ENCODE measurements at places on chromosomes 2 and 18.

- no peak for DNase-seq
Observed at GRCh38 chr2:150548527-150548926, 61.1 kb upstream of the RND3 start.

DNA sequence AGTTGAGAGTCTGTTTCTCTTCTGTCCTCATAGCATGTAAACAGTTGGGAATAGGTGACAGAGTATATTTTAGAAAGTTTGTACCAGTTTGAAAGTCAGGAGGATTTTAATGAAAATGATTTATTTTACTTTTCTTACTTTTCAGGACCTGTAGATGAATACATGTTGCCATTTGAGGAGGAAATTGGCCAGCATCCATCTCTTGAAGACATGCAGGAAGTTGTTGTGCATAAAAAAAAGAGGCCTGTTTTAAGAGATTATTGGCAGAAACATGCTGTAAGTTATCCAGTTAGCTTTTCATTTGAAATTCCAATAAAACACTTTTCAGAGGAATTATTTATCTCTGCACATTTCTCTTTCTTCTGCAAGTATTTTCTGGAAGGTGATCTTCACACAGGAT lies 81.1 kb downstream of the ACVR2A start:
- DNase-seq: no peak

GRCh38 chr2:237182422-237183123 lies 96.9 kb downstream of the COPS8 start:
- DNase-seq: no peak

DNA sequence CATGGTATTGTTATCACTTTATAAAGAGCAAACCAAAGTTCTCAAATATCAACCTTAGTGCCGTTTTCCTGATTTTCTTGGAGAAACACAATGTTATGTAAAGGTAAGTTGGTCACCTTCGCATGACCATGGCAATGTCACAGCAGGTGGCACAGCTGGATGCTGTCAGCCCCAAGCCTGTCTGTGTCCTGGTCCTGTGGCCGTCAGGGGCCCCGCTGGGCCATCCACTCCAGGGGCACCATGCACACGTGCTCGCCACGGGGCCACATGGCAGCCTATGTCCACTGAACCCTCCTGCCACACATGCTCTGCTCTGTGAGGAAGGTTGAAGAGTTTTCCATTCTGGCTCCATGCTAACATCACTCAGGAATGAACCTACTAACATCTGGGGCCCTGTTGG lies 85.9 kb downstream of the EIPR1 start:
- no peak for DNase-seq

GRCh38 chr2:109062145-109062858 lies 66.7 kb upstream of the SH3RF3 start:
- DNase-seq: no peak

GRCh38 chr2:195477996-195478382 lies 179.0 kb upstream of the SLC39A10 start:
- no peak for DNase-seq

DNA sequence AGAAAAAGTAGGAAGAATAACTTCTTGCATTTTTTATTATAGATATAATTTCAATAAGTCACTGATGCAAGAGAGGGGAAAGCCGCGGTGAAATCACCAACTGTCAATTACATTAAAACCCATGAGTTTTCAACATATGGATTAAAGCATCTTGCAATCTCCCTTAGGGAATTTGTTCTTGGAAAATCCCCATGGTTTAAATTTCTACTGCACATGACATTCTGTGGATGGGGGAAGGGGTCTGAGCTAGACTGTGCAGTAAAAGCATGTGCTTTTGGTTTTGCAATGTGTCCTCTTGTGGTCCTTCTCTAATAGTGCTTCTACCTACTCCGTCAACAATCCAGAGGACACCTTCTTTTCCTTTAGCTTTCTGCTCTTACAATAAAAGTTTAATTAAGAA lies 894.0 kb downstream of the DCDC2C start:
- DNase-seq: no peak

DNA sequence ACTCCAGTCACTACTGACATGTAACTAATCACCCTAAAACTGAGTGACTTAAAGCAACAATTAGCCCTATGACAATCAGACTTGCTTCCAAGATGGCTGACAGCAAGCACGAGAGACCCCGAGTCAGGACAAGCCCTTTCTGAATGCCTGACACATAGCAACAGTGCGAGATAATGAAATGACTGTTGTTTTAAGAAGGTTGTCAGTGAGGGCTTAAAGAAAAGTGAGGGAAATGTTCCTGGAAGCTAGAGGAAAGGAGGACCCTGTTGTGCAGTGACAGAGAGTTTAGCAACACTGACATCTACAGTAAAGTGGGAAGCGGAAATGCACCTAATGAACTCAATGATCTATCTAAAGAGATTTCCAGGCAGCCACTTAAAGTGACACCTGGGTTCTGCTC lies 163.1 kb downstream of the STK39 start:
- DNase-seq: no peak

DNA sequence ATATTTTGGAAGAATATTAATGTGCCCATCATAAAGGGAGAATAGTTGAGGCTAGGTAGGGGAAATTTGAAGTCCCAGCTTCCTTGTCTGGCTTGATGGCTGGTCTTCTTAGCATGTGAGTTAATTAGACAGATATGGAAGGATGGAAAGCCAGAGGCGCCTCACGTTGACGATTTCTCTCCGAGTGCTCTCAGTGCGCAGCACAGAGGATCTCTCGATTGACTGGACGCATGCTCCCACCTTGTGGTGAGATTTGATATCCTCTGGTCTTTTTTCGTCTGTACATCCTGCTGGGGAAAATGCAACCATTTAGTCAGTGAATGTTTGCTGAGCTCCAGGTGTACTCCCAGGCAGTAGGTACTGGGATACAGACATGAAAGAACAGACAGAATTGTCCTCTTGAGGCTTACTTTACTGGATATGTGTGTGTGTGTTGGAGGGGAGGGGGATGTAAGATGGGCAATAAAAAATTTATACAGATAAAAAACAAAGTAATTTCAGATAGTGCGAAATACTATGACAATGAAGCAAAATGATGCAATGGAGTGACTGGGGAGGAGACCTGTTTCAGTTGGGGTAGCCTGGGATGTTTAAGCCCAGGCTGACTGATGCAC lies 66.9 kb upstream of the ZNG1B start:
- peak; percentile 84 for DNase-seq

DNA sequence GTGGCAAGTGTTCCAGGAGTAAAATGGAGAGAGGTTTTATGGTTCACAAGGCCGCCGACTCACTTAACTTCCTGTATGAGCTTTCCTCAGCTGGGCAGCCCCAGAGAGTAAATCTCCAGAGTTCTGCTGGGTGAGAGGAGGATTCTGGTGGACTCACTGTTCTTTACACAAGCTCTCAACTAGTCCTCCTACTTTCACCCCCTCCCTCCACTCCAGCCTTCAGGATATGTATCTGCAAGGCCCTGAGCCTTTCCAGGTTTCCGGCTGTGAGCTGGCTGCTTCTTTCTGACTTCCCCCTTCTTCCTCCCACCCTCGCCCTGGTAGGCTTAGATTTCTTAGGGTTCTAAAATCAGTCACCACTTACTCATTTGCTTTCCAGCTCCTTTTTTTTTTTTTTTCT lies 34.0 kb downstream of the EML6 start:
- DNase-seq: peak; percentile 65

GRCh38 chr2:147595200-147595599 lies 249.6 kb upstream of the ACVR2A start:
- DNase-seq: no peak

GRCh38 chr2:25996844-25997243 lies 14.5 kb upstream of the KIF3C start:
- no peak for DNase-seq

DNA sequence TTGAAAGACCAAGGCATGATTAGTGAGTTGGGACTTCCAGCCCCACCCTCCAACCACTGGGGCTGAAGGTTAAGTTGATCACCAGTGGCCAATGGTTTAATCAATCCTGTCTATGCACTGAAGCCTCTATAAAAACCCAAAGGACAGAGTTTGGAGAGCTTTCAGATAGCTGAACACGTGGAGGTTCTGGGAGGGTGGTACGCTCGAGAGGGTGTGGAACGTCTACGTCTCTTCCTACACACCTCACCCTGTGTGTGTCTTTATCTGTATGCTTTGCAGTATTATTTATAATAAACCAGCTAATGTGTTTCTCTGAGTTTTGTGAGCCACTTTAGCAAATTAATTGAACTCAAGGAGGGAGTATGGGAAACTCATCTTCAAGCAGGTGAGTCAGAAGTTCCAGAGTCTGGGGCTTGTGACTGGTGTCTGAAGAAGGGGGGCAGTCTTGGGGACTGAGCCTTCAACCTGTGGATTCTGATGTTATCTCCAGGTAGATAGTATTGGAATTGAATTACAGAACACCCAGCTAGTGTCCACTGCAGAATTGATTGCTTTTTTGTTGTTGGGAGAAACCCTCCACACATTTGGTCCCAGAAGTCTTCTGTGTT lies 20.3 kb downstream of the ACTR3 start:
- no peak for DNase-seq

DNA sequence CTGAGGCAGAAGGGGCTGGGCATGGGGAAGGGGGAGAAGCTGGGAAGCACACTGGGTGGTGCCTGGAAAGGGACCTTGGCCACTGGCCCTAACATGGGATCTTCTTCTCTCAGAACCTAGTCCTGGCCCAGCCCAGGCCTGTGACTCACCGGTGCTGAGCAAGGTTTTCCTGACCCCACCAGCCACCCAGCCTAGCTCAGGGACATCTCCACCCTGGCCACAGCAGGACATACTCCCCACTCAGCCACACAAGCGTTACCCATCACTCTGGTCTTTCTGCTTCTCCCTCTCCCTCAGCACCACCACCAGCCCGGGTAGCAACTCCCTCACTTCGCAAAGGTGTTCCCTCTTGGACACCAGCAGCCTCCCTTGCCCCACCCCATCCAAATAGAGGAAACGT lies 22.8 kb downstream of the TNS1 start:
- no peak for DNase-seq

- DNase-seq: no peak
Observed at GRCh38 chr2:204234879-204235278, 298.3 kb downstream of the ICOS start.

DNA sequence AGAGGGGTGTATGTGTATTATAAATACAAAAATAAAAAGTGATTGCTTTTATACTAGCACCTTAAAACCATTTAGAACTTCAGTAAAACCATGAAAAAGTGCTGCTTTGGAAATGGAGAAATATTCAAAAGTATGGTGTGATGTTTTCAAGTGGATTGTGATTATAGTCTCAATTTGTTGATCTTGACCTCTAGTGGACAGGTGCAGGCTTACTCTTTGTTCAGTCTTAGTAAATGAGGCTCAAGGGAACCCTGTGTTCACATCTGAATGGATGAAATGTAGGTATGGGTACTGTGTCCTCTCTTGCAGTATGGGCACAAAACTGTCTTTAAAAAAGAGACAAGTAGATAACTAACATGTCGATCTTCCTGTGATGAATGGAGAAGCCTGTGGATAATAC lies 145.8 kb downstream of the MCFD2 start:
- no peak for DNase-seq

GRCh38 chr2:235244255-235245220 lies 249.3 kb upstream of the AGAP1 start:
- DNase-seq: no peak

GRCh38 chr2:217918308-217919024 lies 84.3 kb downstream of the TNS1 start:
- DNase-seq: no peak

DNA sequence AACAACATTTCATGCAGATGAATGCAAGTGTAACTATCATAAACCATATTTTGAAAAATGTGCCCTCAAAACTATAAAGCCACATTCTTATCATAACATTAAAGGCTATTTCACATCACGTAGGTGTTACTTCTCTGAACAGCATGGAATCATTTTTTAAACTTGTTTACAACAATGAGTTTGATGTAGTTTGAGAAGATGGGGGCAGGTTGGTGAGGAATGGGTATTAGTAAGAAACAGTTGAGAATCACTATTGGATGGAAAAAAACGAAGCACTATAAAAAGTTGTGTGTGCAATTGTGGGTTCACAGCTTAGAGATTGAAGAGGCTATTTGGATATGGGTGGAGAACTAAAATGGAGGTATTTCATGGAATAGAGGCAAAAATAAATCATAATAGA lies 569.1 kb downstream of the ARHGAP15 start:
- DNase-seq: no peak

DNA sequence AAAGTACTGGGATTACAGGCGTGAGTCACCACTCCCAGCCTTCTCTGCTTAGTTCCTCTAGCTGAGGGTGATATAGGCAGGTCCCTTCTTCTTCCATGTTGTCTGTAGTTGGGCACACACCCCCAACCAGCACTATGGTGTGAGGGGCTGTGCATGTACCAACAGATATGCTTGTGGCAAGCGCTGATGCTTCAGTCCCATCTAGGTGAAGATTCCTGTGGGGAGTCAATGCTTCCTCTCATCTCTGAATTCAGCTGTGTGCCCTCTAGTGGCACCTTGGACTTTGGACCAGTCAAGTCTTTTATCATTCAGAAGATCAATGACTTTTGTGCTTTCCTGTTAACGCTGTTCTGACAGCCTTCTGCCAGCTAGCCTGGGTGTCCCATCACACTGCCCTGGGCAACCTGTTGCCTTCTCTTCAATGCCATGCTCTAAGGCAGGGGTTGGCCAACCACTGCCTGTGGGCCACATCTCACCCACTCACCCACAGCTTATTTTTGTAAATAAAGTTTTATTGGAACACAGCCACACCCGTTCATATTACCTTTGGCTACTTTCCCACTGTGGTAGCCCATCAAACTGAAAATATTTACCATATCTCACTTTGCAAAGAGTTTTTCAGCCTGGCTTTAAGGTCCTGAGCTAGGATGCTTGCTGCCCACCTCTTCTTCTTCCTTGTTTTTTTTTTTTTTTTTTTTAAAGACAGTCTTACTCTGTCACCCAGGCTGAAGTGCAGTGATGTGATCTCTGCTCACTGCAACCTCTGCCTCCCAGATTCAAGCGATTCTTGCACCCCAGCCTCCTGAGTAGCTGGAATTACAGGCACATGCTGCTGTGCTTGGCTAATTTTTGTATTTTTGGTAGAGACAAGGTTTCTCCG lies 51.0 kb downstream of the NPAS2 start:
- no peak for DNase-seq

- no peak for DNase-seq
Observed at GRCh38 chr2:54194761-54195750, 61.0 kb downstream of the TSPYL6 start.

GRCh38 chr2:96771796-96772618 lies 11.3 kb downstream of the CNNM4 start:
- DNase-seq: no peak

DNA sequence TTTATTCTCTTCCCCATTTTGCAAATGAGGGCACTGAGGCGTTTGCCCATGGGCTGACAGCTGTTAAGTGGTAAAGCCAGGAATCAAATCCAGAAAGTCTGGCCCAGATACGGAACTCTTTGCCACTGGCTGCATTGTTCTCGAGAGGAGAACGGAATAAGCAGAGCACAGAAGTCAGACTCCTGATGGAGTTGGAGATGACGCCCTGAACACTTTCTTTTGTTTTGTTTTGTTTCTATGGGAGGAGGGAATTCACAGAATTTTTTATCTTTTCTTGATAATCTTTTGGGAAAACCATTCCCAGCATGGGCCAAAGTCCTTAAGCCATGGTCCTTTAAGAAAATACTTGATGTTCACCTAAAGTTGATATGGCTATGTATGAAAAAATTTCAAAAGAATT lies 322.2 kb downstream of the RDH14 start:
- no peak for DNase-seq

GRCh38 chr2:29106980-29107388 lies 8.2 kb upstream of the CLIP4 start:
- peak; percentile 49 for DNase-seq

GRCh38 chr2:134144081-134144596 lies 109.7 kb upstream of the MGAT5 start:
- DNase-seq: no peak

GRCh38 chr2:113216321-113216720 lies 42.5 kb downstream of the PSD4 start:
- no peak for DNase-seq

GRCh38 chr18:77899972-77900754 lies 650.5 kb downstream of the GALR1 start:
- DNase-seq: peak; percentile 20
